NCI-H2081 treated with DMSO at 0.1 percent for 48 hours (cell line): ENCODE measurements at places on chromosomes 4 and X.

DNA sequence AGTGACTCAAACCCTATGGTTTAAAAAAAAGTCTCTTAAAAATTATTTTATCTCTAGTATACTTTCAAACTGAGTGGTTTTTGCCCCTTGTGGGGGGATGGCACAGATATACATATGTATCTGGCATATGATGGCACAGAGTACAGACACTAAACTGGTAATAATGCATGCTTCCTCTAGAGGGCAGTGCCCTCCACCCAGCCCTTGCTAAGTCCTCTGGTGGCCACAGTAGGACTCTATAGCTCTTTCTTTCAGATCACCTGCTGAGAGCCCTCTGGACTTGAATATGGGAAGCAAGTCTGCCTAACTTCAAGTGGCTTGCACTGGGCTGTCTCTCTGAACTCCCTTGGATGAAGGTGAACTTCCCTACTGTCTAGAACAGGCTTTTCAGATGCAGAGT, 66.3 kb downstream of the TSPAN7 start:
- DNase-seq: no peak

DNA sequence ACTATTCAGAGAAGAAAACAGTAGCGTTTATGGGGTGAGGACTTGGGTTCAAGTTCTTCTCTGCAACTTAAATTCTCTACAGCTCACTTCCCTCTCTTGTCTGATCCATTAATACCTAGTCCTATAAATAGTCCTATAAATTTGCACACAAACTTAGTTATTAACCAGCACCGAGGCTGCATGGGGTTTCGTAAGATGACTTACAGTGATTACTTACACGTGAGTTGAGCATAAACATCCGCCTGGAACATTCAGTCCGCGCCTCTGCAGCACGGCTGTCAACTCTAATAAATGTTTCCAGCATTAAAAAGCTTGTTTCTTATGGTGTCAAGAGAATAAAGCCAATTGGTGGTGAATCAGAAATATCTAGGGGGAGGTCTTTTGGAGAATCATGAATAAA, 103.0 kb upstream of the ENPP6 start:
- no peak for DNase-seq

DNA sequence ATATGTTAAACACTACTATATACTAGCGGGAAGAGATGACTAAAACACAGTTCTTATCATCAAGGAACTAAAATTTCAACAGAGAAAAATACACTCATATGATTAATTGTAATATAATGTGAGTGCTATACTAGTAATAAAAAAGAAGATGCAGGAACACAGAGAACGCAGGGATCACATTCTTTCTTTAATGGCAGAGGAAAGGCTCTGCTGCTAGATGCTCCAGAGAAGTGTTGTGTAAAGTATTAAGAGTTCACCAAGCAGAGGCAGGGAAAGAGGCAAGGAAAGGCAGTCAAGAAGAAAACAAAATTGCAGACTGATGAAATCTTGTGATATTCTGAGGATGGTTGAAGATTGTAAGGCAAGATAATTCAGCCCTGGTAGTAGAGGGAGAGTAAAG, 394.7 kb downstream of the PDGFC start:
- no peak for DNase-seq

DNA sequence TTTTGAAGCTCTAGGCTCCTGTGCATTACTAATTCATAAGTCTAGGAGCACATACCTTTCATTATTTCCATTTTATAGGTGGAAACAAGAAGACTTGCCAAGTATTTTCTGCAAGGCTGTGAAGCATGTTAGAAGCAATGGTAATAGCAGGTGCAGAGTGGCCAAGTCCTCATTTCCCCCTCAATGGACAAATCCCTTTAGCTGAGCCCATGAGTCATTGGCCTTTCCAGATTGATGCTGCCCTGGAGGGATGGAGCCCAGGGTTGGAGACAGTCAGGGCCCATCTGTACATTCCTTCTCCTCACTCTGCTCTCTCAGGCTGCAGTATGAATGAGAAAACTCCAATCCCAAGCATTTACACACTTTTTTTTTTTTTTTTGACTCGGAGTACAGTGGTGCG, 6.6 kb downstream of the MGST2 start:
- DNase-seq: no peak

- DNase-seq: no peak
Observed at GRCh38 chr4:108681321-108681809, 31.0 kb downstream of the OSTC start.

- no peak for DNase-seq
Observed at GRCh38 chr4:33133723-33134122, 2413.6 kb downstream of the PCDH7 start.

GRCh38 chr4:78481180-78481579, 70.4 kb upstream of the ANXA3 start:
- DNase-seq: no peak

- DNase-seq: no peak
Observed at GRCh38 chr4:113678641-113679040, 82.9 kb downstream of the CAMK2D start.

- DNase-seq: no peak
Observed at GRCh38 chrX:134735015-134735414, 76.7 kb upstream of the PLAC1 start.

GRCh38 chr4:163148466-163149336, 18.0 kb downstream of the NAF1 start:
- DNase-seq: no peak

DNA sequence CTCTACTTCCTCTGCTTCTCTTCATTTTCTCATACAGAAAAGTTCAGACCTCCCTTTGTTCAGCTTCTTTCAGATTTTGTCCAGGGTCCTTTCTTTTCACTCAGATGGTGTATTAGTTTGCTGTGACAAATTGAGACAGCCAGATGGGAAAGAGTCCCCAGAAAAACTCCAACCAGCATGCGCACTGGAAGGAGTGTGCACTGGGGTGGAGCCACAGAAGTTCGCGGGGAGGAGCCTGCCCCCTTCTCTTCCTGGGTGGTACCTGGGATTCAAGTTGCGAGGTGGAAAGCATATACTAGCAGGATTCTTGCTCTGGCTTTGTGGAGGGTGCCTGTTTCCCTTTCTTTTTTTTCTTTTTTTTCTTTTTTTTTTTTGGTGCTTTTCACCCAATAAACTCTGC, 51.6 kb downstream of the SMIM20 start:
- no peak for DNase-seq

DNA sequence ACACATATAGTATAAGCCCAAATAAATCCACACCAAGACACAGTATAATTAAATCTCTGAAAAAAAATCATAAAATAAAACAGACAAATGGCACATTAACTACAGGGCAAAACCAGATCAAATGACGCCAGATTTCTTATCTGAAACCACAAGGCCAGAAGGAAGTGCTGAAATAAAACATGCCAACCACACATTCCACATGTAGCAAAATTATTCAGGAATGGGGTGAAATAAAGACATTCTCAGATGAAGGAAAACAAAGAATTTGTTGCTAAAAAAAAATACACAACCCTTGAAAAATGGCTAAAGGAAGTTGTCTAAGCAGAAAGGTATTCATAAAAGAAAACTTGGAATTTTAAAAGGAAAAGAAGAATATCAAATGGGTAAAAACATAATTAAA, 4.5 kb upstream of the DCAF12L1 start:
- no peak for DNase-seq

DNA sequence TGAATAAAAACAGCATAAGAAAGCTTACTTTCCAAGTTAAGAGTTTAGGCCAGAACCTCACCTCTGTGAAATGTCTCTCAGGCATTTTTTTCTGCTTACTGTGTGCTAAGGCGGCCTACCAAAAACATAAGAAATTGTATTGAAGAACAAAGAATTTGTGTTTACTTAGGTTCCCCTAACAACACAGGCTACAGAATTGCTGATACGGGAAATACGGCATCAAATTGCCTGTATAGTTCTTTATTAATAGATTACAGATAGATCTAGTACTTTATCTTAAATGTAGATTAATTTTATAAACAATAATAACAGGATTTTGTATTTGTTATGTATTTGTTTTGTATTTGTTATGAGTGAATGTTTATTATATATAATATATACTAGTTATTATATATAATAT, 12.9 kb downstream of the ASIC5 start:
- DNase-seq: no peak

- no peak for DNase-seq
Observed at GRCh38 chr4:46856333-46856732, 52.7 kb downstream of the COX7B2 start.

DNA sequence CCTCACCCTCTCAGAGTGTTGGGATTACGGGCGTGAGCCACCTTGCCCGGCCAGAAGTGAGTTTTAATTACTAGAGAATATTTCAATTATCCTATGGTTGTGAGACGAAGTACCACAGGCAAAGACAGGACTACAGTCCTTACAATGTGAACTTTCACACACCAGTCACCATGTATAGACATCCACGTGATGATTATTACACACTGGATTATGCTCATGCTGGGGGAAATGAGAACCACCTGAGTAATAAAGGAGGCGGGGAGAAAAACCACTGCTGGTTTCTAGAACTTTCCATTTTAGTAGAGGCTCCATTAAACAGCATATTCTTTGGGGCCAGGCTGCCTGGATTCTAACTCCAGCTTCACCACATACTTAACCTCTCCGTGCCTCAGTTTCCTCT, 42.5 kb upstream of the TLR2 start:
- no peak for DNase-seq

DNA sequence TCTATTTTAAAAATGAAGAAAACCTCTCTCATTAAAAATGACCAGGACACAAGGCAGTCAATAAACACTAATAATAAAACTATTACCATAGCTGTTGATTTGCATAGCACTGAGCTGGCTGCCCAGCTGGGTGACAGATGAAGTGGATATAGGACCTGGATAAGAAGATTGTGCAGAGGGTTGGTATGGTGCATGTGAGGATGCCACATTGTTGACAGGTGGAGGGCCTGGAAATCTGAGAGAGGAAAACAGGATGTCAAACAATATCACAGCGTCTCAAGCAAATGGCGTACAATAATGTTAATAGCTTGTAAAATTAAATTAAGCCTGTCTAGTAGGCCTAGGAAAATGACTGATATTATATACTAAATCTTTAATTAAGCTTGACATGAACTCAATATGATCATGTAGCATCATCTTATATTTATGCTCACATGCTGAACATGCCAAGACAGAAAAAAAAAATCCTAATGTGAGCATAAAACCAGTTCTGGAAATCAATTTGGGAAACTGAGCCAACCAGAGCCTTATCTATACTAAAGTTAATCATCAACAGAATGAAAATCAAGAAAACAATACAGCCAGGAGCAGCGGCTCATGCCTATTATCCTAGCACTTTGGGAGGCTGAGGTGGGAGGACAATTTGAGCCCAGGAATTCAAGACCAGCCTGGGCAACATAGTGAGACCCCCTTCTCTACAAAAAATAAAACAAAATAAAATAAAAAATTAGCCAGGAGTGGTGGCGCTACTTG, 18.6 kb downstream of the SEC24D start:
- DNase-seq: no peak

DNA sequence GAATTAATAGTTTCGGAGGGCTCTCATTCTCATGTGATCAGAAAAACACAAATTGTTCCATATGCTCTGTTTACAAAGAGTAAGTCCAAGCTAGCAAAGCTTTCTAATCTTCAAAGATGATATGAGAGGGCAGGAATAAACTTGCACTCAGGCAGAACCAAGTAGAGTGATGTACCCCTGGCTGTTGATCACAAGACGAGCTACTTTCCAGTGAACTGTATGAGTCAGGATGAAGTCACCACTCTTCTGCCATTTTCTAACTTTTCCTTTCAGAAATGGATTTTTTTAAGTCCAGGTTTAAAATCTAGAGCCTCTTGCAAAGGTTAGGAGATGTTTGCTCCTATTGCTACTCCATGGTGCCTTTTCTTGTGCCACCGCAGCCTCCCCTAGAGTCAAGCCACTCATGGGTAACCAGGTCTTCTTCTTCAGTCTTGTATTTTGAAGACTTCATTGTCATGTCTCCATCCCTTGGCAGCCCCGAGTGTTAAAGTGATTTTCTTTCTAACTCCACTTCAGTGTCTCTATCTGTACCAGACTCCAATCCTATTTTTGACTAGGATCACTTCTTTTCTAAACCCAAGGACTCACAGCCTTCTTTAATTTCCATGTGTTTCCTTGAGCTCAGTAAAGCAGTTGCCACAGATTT, 171.9 kb upstream of the GALNT7 start:
- DNase-seq: no peak

DNA sequence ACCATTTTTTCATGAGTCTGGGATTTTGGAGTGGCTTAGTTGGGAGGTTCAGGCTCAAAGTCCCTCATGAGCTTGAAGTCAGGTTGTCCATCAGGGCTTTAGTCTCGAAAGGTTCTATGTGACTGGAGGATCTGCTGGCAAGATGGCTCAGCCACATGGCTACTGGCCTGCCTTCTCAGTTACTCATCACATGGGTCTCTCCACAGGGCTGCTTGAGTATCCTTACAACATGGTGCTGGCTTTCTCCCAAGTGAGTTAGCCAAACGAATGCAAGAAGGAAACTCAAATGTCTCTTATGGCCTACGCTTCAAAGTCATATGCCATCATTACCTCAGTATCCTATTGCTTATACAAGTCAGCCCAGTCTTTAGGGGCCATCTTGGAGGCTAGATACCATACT, 106.3 kb upstream of the VCX3B start:
- no peak for DNase-seq

- DNase-seq: no peak
Observed at GRCh38 chr4:138262469-138262868, 20.3 kb upstream of the SLC7A11 start.

- DNase-seq: no peak
Observed at GRCh38 chr4:143782521-143782920, 82.0 kb upstream of the FREM3 start.

- no peak for DNase-seq
Observed at GRCh38 chr4:41696131-41696530, 52.4 kb downstream of the PHOX2B start.

GRCh38 chr4:20614816-20615215, 85.4 kb upstream of the PACRGL start:
- DNase-seq: no peak

DNA sequence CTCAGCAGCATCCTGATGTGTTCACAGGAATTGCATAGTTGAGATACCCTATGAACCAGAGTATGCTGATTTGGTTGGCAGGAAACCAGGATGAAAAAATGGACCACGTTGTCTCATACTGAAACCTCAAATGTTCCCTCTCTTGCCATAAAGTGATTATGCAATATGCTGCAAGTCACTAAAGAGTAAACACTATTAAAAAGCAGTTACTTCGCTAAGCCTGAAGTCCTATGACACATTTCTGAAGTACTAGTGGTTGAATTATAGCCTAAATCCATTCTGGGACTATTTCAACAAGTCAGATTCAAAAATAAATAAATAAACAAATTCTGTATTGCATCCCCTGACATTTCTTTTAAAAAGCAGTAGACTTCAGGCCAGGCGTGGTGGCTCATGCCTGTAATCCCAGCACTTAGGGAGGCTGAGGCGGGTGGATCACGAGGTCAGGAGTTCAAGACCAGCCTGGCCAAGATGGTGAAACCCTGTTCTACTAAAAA, 106.0 kb upstream of the NAP1L5 start:
- DNase-seq: no peak
